ENCODE measurements at places on chromosomes 2 and 18.

DNA sequence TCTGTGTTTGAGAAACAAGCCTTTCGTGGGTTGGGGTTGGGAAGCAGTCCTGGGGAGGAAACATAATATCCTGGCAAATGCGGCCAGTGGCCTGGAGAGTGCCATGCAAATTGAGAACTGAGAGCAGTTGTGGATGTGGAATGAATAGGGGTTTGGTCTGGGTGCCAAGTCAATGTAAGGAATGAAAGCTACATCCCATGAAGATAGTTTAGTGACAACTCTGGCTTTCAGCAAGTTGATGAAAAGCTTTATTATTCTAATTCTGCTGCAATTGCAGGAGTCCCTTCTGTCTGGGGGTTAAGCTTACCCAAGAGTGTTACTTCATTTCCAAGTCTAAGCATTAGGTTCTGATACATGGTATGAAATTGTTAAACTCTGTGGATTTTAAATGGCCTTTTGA lies 771.6 kb downstream of the DPP10 start:
- DNase-seq = no peak

GRCh38 chr2:107772353-107772752 lies 54.3 kb upstream of the RGPD4 start:
- DNase-seq = no peak

- DNase-seq = peak; percentile 23
These were observed 65.9 kb downstream of the EIF5B start for GRCh38 chr2:99403084-99403483.

- no peak for DNase-seq
These were observed 1898.8 kb upstream of the PIK3C3 start for GRCh38 chr18:40056079-40056692.

DNA sequence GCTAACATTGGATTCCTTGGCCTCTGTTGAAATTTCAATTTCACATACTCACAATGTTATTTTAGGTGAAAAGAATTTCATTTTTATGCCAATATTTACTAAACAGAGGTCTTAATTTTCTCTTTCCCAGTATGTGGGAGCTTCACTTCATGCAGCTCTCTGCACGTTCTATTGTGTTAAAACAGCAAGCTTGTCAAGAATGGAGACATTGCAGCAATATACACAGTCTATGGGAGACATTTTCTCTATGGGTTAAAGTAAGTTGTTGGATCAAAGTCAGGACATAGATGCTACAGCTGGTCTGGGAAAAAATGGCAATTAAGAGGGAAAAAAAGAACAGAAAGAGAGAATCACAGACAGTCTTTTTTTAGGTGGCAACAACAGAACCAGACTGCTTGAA lies 70.4 kb upstream of the ARHGAP15 start:
- DNase-seq = no peak

DNA sequence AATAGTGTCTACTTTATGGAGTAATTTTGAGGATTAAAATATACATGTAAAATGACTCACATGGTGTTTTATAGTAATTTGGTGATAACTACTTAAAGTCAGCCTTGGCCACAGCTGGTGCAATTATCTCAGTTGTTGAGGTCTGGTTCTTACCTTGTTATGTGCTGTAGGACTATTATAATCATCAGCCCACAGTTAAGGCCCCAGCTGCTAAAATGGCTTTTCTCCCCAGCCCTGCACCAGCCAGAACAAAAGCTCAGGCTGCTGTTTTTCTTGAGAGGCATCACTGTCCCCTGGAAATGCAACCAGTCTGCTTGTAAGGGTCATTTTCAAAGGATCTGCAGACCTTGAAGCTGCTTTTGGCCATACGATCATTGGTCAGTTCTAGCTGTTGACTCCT lies 283.3 kb upstream of the THUMPD2 start:
- DNase-seq = no peak

GRCh38 chr2:203824603-203825002 lies 43.0 kb upstream of the CTLA4 start:
- no peak for DNase-seq

- DNase-seq = no peak
These were observed 190.8 kb upstream of the RGPD4 start for GRCh38 chr2:107635883-107636282.

DNA sequence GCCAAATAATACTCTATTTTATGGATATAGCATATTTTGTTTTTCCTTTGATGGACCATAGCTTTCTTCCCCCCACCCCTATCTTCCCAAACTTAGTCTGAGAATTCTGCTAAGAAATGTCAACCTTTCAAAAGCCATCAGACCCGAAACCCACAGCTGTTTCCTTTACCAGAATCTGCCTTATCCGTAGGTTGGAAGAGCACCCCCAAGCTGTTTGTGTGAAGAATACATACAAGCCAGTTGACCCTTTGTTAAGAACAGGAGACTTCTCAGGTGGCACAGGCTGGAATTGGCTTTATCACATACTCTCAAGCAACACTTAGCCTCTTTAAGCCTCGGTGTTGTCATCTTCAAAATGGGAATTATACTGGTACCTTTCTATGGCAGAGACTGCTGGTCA lies 135.1 kb downstream of the ACTR3 start:
- no peak for DNase-seq

- DNase-seq = peak; percentile 68
These were observed 4.0 kb downstream of the WDR54 start for GRCh38 chr2:74425523-74425922.

DNA sequence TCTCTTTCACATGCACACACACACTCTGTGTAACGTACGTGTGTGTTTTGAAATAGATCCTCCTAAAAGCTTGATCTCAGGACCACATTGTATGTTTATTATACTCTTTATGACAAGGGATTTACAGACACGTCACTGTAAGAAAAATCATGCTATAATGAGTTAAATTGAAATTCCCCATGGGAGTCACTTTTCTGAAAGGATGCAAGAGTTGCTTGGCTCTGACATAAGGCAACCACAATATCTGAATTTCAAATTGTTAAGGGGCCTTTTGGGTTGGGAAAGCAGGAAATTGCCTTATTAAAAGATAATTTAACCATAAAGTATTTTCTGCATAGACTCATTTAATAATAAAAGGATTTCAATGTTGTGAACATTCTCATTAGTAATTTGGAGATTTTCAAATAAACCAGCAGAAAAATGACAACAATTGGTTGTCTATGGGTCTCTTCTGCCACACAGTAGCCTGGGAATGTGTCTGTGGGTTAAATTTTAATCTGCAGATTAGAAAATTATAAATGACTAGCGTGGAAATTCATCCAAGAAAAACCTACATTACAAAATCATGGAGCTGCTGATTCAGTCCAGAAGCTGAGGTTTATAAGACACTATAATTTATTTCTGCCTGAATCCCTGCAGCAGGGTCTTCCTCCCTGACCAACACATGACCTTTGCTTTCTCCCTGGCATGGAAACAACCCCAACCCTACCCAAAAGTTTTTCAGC lies 75.9 kb upstream of the PID1 start:
- no peak for DNase-seq

DNA sequence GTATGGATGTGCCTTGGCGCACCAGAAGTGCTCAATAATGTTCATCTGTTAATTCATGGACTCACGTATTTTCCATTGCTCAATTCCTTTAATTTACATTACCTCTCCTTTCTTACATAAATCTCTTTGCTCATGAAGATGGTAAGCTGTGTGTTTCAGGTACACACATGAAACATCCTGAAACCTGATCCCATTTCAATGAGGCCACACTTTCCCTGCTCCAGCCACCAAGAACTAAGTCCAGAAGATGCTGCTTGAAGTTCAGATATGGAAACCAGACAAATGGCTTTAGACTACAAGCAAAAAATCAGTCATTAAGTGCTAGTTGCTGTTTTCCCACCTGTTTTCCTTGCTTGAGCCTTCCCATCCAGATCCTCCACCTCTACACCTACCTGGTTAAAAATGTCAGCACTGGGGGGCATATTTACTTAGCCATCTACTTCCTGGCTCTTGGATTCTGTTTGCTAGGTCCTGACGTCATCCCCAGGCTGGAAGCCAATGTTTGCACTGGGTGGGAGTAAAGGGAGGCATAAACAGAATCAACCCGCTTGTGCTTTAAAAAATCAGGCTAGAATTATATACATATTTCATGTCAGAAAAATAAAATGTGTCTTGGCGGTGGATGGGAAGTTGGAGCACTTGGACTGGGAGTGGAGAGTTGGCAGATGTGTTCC lies 309.7 kb downstream of the OSR1 start:
- DNase-seq = peak; percentile 82

GRCh38 chr2:65580824-65581223 lies 148.4 kb upstream of the SPRED2 start:
- no peak for DNase-seq

GRCh38 chr18:67778016-67778415 lies 261.5 kb upstream of the DSEL start:
- DNase-seq = no peak

DNA sequence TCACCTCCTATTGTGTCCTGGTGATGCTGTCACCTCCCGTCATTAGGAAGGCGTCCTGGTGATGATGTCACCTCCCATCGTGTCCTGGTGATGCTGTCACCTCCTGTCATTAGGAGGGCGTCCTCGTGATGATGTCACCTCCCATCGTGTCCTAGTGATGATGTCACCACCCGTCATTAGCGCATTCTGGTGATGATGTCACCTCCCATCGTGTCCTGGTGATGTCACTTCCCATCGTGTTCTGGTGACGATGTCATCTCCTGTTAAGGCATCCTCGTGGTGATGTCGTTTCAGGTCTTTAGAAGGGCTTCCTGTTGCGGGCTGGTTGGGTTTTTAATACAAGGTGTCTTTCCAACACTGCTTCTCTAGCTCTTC lies 40.7 kb downstream of the CTDP1 start:
- DNase-seq = no peak

DNA sequence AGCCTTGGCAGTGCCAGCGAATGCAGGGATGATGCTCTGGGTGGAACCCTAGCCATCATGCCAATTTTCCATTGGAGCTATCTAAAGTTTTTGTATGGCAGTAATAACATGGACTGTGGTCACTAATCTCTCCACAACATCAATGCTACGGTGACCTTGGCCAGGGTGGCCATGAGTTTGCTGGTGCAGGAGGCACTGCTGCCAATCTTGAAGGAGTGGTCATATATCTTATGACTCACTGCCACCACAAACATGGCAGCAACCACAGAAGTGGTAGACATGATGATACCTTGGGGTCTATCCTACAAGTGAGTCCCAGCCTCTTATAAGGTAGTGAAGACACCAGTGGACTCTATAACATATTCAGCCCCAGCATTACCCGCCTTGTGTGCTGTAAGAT lies 104.6 kb downstream of the EVA1A start:
- no peak for DNase-seq

- no peak for DNase-seq
These were observed 281.3 kb downstream of the ZNF804A start for GRCh38 chr2:184879671-184880070.

GRCh38 chr2:36137612-36138011 lies 218.0 kb upstream of the CRIM1 start:
- no peak for DNase-seq

GRCh38 chr2:25377822-25378421 lies 36.2 kb upstream of the DNMT3A start:
- no peak for DNase-seq

DNA sequence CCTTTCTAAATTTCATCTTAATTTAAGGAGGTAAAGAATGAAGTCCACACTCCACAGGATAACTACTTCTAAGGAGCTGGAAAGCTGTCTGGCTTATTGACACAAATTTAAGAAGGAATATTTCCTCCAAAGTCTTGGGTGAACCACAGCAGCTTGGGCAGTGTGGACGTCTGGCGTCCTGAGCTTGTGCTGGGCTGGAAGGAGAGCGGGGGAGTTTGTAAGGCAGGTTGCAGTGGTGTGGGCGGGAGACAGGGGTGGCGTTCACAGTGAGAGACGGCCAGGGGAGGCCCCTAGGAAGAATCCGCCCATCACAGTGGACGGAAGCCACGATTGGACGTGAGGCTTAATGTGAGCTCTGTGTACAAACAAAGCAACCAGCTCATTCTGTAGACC lies 25.7 kb downstream of the ADI1 start:
- peak; percentile 72 for DNase-seq

DNA sequence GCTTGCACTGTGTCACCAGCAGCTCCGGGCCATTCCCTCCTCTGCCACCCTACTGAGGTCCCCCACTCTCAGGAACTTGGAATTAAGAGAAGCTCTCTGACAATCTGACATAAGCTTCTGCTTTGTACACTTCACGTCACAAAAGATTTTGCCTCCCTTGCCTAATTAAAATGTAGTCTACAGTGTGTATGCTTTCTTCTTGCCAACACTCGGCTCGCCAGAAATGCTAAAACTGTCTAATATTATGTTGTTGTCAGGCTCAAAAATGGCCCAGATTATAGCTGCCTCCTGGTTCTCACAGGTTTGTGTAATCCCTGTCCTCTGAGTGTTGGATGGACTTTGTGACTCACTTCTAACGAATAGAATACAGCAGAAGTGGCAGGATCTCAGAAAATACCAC lies 474.7 kb downstream of the MBD2 start:
- DNase-seq = no peak

GRCh38 chr2:11398750-11399437 lies 54.5 kb upstream of the ROCK2 start:
- DNase-seq = no peak

DNA sequence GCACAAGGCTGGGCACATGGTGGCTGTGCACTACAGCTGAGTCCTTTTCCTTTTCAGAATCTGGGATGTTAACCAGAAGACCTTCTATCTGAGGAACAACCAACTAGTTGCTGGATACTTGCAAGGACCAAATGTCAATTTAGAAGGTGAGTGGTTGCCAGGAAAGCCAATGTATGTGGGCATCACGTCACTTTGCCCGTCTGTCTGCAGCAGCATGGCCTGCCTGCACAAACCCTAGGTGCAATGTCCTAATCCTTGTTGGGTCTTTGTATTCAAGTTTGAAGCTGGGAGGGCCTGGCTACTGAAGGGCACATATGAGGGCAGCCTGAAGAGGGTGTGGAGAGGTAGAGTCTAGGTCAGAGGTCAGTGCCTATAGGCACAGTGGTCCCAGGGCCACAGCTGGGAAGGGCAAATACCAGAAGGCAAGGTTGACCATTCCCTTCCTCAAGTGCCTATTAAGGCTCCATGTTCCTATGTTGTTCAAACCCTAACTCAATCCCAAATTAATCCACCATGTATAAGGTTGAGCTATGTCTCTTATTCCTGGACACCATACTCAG lies 2.2 kb downstream of the IL1RN start:
- DNase-seq = no peak

- DNase-seq = no peak
These were observed 597.2 kb upstream of the ZEB2 start for GRCh38 chr2:145116834-145117725.

- DNase-seq = no peak
These were observed 86.0 kb downstream of the NRP2 start for GRCh38 chr2:205768341-205768740.

Measured in HepG2 (cell line).